ENCODE measurements at places on chromosomes 12 and 14.

GRCh38 chr14:104524726-104525125 is 54.8 kb upstream of the C14orf180 start:
- DNase-seq = no peak

DNA sequence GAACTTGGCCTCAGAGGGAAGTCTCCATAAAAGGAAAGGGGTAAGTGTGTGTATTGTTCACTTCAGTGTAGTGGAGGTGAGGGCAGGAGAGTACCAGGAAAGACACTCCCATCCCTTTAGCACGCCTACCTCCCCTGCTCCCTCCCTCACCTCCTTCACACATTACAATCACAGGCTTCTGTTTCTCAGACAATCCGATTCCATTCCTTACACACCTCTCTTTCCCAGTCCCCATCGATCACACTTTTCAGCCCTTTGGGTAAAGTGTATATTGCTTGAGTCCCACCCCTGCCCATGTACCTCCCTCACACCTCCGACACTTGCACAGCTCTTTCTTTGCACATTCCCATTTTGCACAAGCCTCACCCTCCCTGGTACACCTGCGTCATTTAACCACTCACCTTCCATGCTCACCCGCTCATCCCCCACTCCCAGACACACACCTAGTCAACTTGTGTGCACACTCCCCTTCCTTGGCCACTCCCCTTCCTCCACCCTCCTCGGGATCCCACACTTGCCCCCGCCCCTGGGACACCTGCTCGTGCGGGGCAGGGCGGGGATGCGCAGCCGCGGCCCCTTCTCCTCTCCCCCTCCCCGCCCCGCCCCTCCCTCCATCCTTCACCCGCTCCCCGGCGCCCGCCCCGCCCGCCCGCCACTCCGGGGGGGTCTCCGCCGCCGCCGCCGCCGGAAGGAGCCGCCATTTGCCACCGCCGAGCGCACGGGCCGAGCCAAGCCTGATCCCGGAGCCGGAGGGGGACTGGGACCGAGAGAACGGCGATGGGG is at the start of gene MARCHF9:
Gene MARCHF9 (plus strand): TSS at position 693 of the 783 bp plus-strand sequence. CDS start 426 bp downstream, outside the sequence.
- peak; percentile 67 for DNase-seq

DNA sequence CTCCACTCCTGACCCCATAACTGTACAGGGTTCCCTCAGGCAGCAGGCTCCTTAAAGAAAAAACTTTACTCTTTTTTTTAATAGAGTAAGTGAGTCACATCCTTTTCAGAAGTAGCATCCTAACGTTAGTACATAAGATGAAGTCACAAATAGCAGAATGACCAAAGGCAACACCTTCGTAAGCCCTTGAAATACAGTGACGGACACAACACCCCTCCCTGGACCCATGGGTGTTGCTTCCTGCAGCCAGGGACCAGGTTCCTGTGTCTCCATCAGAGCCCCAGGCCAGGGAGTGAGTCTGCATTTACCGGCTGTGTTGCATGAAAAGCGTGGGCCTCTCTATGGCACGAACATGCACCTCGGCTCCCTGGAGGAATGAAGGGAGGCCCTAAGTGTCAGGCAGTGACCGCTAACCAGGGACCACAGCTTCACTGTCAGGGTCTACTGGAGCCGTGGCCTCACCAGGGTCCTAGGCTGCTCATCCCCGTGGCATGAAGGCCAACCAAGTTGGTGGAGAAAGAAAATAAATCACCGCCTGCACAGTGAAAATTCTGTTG is 340.0 kb upstream of the SFSWAP start:
- no peak for DNase-seq

GRCh38 chr14:92520102-92521057 is 6.8 kb downstream of the RIN3 start:
- no peak for DNase-seq

GRCh38 chr12:66929121-66929520 is 250.2 kb upstream of the GRIP1 start:
- DNase-seq = no peak

DNA sequence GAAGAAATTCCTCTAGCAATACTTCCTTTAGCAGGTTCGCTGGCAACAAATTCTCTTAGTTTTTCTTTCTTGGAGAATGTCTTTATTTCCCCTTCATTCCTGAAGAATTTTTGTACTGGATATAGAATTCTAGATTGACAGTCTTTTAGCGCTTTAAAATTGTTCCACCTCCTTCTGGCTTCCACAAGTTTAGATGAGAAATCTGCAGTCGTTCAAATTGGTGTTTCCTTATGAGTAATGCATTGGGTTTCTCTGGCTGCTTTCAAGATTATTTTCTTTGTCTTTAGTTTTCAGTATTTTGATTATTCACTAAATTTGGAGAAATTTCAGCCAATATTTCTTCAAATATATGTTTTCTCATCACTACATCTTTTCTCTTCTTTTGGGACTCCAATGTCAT is 33.3 kb upstream of the FGF6 start:
- DNase-seq = no peak

DNA sequence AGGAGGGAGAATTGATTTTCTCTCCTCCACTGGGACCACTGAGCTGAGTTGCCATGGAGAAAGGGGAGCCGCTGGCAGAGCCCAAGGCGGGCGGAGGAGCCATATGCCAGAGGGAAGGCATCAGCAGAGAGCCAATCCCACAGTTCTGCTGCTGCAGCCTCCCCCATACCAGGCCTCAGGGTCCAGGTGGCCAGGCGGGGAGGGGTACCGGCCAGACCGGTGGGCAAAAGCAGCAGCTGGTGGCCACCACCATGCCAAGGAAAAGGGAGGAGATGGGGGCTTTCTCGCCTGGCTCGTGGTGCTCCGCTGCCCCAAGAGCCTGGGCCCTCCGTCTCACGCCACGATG is 72.8 kb downstream of the PITPNM2 start:
- DNase-seq = no peak

DNA sequence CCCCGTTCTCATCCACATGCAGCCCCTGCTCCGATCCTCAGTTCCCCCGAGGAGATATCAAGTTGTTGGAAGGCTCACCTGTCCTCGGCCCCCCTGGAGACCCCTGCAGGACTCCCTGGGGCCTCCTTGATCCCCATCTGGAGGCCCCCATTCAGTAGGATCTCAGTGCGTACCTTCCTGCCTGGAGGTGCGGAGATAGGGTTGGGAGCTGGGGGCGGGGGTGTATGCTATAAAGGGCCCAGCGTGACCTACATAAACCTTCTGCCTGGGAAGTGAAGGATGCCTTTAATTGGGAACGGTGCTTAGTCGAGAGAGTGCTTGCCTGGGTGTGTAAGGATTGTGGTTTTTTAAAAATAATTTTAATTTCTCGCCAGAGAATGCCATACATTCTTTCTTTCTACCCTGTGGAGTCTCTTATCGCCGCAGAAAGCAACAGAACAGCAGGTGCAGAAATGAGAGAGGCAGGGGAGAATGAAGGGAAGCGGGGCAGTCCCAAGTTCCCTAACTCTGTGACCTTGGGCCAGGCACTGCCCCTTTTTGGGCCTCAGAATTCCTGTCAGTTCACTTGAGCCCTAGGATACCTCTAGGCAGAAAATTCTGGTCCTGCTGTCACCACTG is 153.7 kb downstream of the TSPAN9 start:
- DNase-seq = no peak

Measured in stimulated activated CD8-positive, alpha-beta memory T cell treated with anti-CD3 and anti-CD28 coated beads, Interleukin-7, amount 100 ng/mL, for 4 hours (primary cell).